NCI-H524 (cell line): ENCODE measurements at places on chromosomes 2 and 18.

DNA sequence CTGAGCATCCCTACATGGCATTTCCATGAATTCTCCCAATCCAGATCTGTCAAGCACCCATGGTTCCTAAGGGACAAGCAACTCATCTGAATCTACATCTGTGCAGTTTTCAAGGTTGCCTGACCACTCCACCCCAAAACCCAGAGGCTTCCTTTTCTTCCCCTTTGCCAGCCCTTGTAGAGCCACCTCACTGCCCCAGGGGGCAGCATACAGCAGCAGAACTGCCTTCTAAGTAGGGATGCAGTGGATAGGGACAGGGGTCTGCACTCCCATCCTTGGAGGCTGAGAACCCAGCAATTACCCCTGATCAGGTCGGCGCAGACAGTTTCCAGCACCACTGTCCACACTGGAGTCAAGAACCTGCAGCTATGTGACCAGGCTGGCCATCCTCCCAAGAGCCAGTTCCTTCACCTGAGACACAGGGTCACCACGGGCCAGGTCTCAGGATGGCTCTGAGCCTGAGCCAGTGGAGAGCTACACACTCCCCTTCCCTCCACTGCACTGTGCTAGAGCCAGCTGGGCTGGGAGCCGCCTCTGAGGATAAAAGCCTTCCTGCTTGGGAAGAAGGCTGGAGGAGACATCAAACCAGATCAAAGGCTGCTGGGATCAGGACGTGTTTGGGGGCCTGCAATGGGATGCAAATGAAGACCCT is 283.1 kb downstream of the CELF4 start:
- DNase-seq, result no peak

GRCh38 chr18:75212751-75213090 is 2.1 kb downstream of the TSHZ1 start:
- no peak for DNase-seq

DNA sequence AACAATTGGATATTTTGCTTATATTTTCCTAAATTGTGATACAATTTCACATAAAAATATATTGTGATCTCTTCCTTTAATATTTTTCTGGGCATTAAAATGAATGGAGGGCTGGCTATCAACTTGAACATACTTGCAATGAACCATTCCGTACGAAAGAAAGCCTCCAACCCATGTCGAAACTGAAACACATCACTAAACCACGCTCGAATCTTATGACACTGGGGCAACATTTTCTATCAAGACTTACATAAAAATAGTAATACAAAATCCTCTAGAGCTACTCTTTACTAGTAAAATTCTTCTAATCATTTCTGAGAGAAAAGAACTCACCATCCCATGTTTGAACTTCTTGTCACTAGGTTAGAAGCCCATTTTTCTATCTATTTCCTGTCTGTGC is 132.8 kb upstream of the DOK6 start:
- DNase-seq, result no peak

- DNase-seq, result peak; percentile 17
Measured at GRCh38 chr2:37769551-37769950, 98.1 kb upstream of the CDC42EP3 start.

- no peak for DNase-seq
Measured at GRCh38 chr18:54517521-54517920, 73.5 kb upstream of the DYNAP start.

DNA sequence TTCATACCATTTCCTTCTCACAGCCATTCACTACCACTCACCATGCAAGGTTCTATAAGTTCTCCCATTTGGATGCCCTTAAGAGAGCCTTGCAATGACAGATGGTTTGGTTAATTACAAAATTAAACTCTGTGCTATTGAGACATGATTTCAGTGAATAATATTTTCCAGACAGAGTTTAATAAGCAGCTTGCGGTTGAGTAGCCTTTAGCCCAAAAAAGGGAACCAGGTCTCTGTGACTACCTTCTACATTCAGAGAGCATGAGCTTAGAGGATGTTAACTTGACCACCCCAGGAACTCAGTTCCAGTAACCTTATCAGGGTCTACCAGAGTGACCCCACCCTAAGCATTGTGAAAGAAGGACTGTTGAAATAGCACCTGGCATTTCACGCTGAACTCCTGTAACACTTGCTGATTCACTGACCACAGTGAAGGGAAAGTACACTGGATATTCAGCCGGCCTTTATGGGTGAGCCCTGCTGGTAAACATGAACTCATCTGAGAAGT is 1173.1 kb upstream of the ZEB2 start:
- no peak for DNase-seq

DNA sequence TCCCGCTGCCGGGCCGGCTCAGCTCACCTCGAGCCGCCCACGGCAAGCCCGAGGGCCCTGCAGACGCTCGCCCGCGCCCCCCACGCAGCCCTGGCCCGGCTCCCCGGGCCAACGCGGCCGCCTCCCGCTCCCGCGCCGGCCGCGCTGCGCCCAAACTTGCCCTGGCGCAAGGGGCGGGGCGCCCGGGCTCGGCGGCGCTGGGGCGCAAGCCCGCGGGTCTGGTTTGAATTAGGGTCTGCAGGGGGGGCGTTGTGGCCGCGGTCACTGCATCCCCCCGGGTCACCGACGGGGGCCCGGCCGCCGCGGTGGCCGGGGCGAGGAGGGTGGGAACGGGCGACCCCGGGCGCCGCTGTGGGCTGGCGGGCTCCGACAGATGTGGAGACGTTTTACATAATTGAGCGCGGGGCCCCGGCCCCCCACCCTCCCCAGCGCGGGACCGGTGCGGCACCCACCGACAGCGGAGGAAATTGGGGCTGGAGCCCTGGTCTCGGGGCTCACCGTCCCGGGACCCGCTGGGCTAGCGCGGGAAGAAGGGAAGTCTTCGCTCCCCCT is 690 bp downstream of the SDC1 start:
- DNase-seq, result peak; percentile 41
